ENCODE measurements at places on chromosomes 16 and 17. TPM values are rescaled to one million over a fixed set of nuclear protein-coding genes. Genes with fewer than 3 reads are reported as not detected.

DNA sequence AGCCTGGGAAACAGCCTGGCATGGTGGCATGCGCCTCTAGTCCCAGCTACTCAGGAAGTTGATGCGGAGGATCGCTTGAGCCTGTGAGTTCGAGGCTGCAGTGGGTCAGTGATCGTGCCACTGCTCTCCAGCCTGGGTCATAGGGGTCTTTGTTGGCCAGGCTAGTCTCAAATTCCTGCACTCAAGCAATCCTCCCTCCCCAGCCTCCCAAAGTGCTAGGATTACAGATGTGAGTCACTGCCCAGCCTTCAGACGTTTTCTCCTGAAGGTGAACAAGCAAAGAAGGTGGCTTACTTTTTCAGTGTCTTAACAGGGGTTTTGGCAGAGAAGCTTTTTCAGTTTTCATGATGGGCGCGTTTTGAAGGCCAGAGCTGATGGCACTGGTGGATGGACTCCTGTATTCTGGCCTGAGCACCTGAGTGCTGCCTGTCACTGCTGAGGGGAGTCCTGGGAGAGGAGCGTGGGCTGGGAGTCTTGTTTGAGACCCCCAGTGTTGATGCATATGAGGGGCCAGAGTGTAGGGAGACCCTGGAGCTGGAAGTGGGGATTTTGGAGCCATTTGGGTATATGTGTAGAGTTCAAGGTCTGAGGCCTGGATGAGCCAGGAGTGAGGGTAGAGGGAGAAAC, 41.4 kb downstream of the FOXK2 start:
- H3K36me3 ChIP-seq: peaks cover 13% of the 10 kb centered on the region
- no peaks in the 10 kb centered on the region for H3K27me3 ChIP-seq
- H3K4me3 ChIP-seq: no peak overlapping the region
- H3K27ac ChIP-seq: no peak overlapping the region
- no peak for DNase-seq
- H3K4me1 ChIP-seq: peaks cover 30% of the 10 kb centered on the region

GRCh38 chr17:15257258-15257788, 7.8 kb downstream of the PMP22 start:
- peaks cover 69% of the 10 kb centered on the region for H3K4me1 ChIP-seq
- peaks cover 4% of the 10 kb centered on the region for H3K27me3 ChIP-seq
- peak; percentile 78 for DNase-seq
- peak overlapping the region; percentile 28 for H3K27ac ChIP-seq
- H3K36me3 ChIP-seq: peaks cover 57% of the 10 kb centered on the region
- peak overlapping the region; percentile 69 for H3K4me3 ChIP-seq

CTRB1 gene
- not detected for total RNA-seq

GRCh38 chr17:55931446-55931845, 180.6 kb downstream of the PCTP start:
- no peaks in the 10 kb centered on the region for H3K4me1 ChIP-seq
- H3K27me3 ChIP-seq: no peaks in the 10 kb centered on the region
- no peak overlapping the region for H3K27ac ChIP-seq
- no peaks in the 10 kb centered on the region for H3K36me3 ChIP-seq
- no peak for DNase-seq

- H3K4me3 ChIP-seq: peak overlapping the region; percentile 62
- no peaks in the 10 kb centered on the region for H3K27me3 ChIP-seq
- no peaks in the 10 kb centered on the region for H3K36me3 ChIP-seq
- peaks cover 53% of the 10 kb centered on the region for H3K4me1 ChIP-seq
Observed at GRCh38 chr17:29177541-29177870, 2.7 kb downstream of the MYO18A start.

FHOD1 gene
- total RNA-seq: 67.7 TPM

IGFALS gene
- 0.97 TPM for total RNA-seq

- H3K4me3 ChIP-seq: no peak overlapping the region
- H3K36me3 ChIP-seq: peaks cover 12% of the 10 kb centered on the region
- H3K27me3 ChIP-seq: peaks cover under 1% of the 10 kb centered on the region
Observed at GRCh38 chr16:88645941-88646340, 4.9 kb downstream of the CYBA start.

- peak overlapping the region; percentile 39 for H3K4me3 ChIP-seq
- peaks cover 86% of the 10 kb centered on the region for H3K4me1 ChIP-seq
- DNase-seq: no peak
- peak overlapping the region; percentile 89 for H3K27ac ChIP-seq
Observed at GRCh38 chr17:81050645-81051625, 16.0 kb downstream of the BAIAP2 start.

- DNase-seq: no peak
- H3K36me3 ChIP-seq: peaks cover 57% of the 10 kb centered on the region
- H3K4me3 ChIP-seq: no peak overlapping the region
- H3K4me1 ChIP-seq: peaks cover 52% of the 10 kb centered on the region
- no peak overlapping the region for H3K27ac ChIP-seq
Observed at GRCh38 chr17:57871155-57871554, 21.3 kb upstream of the MRPS23 start.

DNA sequence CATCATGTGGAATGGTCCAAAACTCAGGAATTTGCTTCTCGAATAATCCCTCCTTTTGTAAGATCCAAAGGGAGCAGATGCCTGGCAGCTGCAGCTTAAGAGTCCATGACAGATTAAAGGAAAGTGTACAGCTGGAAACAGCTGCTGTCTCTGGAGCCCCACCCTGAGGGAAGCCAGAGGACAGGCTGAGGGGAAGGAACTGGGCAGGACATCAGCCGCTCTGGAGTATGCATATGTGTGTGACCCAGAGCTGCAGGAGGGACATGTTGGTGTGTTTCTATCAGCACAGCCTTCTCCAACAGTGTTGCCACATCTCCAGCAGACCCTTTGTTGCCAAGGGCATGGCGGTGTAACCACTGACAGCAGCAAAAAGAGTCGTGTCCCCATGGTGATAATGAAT, 46.2 kb downstream of the CYB561 start:
- H3K4me3 ChIP-seq: no peak overlapping the region
- DNase-seq: no peak
- H3K4me1 ChIP-seq: peaks cover 21% of the 10 kb centered on the region
- peaks cover 33% of the 10 kb centered on the region for H3K36me3 ChIP-seq

DNA sequence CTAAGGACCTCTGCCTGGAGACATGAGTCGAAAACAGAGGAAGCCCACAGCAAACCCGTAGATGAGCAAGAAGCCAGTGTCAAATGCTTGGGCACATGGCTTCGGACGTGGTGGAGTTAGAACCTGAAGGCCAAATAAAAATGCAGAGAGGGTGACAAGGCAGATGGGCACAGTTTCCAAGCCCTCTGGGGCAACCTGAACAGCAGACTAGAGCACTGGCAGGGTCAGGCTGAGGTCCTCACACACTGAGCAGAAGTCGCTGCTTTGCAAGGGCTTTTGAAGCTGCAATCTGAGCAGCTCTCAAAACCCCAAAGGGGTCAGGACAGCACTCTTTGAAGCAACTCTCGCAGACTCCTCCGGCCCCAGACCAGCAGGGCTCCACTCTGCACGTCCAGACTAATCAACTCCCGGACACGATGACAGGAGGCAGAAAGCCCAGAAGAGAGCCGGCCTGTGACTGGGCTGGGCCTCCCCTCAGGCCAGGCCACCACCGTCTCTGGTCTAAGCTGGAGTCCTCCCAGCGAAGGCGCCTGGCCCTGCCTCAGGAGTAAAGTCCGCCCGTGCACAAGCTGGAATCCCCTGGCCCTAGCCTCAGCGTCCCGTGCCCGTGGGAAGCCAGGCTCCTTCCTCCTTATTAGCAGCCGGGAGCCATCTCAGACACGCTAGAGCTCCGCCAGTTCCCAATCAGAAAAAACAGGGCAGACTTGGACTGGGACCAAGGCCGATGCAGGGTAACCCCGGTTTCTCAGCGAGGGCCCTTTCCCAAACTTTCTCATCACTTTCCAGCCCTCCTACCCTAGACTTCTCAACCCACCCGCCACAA, 924 bp downstream of the SMARCD2 start:
- H3K27me3 ChIP-seq: no peaks in the 10 kb centered on the region
- H3K4me1 ChIP-seq: peaks cover 55% of the 10 kb centered on the region
- DNase-seq: peak; percentile 75
- H3K36me3 ChIP-seq: peaks cover 14% of the 10 kb centered on the region
- peak overlapping the region; percentile 97 for H3K4me3 ChIP-seq

GRCh38 chr17:71335212-71335611, 785.6 kb upstream of the SOX9 start:
- no peak overlapping the region for H3K27ac ChIP-seq
- H3K27me3 ChIP-seq: no peaks in the 10 kb centered on the region
- H3K4me3 ChIP-seq: no peak overlapping the region
- H3K36me3 ChIP-seq: no peaks in the 10 kb centered on the region

TP53TG3D gene
- 0.77 TPM for total RNA-seq

- H3K4me1 ChIP-seq: peaks cover 22% of the 10 kb centered on the region
- peaks cover 74% of the 10 kb centered on the region for H3K36me3 ChIP-seq
- peak overlapping the region; percentile 56 for H3K27ac ChIP-seq
- H3K27me3 ChIP-seq: no peaks in the 10 kb centered on the region
- H3K4me3 ChIP-seq: no peak overlapping the region
Observed at GRCh38 chr16:85673529-85674417, 15.0 kb downstream of the GINS2 start.

COL1A1 gene
- total RNA-seq: 142 TPM

All from lower lobe of right lung (tissue), 2 donors.